ENCODE measurements at places on chromosomes 16 and 17.

- DNase-seq, result no peak
These were observed 89.6 kb downstream of the GPR139 start for GRCh38 chr16:19984135-19984534.

DNA sequence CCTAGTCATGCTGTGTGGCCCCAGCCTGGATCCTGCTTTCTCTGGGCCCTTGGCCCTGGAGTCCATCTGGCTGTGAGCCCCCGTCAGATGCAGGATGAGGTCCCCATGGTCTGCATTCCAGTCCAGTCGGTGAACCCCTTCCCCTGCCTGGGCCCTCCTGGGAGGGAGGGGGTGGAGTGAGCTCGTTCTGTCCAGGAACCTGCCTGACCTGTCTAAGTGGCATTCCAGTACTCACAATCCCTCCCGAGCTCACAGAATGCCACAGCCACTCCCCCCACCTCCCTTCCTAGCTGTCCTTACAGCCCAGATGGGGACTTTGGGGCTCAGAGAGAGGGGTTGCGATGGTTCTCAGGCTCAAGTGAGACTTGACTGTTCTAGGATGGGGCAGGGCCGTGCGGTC lies 15.5 kb downstream of the SPNS2 start:
- DNase-seq, result no peak

- no peak for DNase-seq
These were observed 10.3 kb downstream of the MINK1 start for GRCh38 chr17:4843321-4844000.

DNA sequence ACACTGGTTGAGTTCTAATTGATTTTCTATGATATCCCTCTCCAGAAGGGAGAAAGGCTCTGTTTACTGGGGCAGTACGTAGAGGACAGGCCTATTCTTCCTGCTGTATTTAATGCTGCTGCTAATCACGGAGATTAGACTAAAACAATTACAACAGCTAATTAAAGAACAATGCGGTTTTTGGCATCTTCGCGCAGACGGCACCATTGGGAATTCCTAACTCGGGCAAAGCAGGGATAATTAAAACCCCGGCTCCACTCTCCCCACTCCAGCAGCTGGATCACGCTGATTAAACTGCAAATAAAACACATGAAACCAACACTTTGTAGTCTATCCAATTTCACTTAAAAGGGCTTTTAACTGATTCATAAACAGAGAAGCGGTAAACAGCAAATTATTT lies 147.6 kb downstream of the XYLT1 start:
- no peak for DNase-seq

- no peak for DNase-seq
These were observed 7.7 kb upstream of the CEP295NL start for GRCh38 chr17:78910497-78911284.

DNA sequence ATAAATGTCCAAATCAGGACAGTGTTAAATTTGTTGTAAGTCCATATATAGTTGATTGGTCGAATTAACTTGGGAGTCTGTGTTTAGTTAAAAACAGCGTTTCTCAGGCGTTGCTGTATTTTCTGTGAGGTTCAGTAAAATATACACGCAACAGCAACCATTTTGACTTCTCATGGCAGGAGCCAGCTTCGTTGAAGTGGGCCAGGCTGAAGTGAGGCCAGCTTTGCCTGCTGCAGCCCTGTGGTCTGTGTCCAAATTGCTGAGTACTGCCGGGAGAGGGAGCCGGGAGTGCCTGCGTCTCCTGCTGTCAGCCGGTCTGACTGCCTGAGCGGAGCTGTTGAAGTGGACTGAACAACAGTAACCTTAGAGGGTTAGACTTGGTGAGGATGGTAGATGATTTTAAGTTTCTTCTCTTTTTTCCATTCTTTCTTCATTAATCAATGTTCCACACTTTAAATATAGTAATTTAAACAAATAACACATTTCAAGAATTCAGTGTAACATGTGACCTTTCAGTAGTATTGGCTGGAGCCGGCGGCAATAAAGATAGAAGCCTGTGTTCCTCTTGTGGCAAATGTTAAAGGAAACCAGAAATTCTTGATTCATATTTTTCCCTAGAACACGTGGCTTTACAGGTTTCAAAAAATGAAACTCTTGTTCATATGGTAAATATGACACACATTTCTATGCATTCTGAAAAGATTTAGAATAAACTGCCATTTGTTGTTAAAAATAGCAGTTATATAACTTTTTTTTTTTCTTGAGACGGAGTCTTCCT lies 37.0 kb upstream of the ZNF750 start:
- DNase-seq, result no peak

DNA sequence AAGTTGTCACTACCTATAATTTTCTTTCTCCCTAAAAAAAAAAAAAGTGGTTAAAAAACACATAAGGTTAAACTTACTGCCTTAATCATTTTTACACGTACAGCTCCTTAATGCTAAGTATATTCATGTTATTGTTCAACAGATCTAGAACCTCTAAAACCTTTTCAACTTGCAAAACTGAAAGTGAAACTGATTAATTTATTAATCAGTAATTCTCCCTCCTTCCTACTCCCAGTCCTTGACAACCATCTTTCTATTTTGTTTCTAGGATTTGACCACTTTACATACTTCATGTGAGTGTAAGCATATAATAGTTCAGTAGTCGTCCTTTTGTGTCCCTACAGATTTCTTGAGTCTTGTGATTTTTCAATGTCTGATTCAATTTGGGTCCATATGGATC lies 251.4 kb upstream of the KIF2B start:
- DNase-seq, result no peak

DNA sequence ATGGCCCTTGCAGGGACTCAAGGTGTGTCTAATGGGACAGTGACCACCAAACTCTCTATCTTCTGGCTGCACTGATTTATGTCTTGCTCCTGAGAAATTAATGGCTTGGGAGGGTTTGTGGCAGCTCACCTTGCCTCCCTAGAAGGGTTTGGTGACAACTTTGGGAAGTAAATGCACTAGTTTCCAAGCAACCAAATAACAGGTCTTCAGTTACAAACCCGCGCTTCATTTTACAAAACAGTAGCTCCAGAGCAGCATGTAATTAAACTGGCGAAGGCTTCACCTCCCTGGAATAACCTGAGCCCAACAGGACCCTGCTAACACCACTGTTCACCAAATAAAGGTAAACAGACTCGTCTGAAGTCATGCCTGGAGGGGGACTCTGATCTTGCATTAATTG lies 318.3 kb downstream of the SLC39A11 start:
- DNase-seq, result no peak

DNA sequence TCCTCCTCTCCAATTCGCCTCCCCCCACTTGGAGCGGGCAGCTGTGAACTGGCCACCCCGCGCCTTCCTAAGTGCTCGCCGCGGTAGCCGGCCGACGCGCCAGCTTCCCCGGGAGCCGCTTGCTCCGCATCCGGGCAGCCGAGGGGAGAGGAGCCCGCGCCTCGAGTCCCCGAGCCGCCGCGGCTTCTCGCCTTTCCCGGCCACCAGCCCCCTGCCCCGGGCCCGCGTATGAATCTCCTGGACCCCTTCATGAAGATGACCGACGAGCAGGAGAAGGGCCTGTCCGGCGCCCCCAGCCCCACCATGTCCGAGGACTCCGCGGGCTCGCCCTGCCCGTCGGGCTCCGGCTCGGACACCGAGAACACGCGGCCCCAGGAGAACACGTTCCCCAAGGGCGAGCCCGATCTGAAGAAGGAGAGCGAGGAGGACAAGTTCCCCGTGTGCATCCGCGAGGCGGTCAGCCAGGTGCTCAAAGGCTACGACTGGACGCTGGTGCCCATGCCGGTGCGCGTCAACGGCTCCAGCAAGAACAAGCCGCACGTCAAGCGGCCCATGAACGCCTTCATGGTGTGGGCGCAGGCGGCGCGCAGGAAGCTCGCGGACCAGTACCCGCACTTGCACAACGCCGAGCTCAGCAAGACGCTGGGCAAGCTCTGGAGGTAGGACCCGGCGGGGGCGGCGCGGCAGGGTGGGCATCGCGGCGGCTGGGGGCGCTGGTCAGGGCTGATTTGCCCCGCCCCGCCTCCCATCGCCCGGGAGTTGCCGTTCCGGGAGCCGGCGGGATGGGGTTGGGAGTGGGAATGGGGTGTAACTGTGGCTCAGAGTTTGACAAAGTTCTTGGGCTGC lies 567 bp downstream of the SOX9 start:
- DNase-seq, result no peak

GRCh38 chr17:15157051-15157450 lies 108.1 kb downstream of the PMP22 start:
- DNase-seq, result no peak

GRCh38 chr16:50183316-50183715 lies 30.2 kb downstream of the TENT4B start:
- no peak for DNase-seq

- no peak for DNase-seq
These were observed at the start of gene ROGDI for GRCh38 chr16:4801962-4802658. ROGDI (minus strand) TSS chr16:4802633; CDS start chr16:4802571, 62 bp downstream.

DNA sequence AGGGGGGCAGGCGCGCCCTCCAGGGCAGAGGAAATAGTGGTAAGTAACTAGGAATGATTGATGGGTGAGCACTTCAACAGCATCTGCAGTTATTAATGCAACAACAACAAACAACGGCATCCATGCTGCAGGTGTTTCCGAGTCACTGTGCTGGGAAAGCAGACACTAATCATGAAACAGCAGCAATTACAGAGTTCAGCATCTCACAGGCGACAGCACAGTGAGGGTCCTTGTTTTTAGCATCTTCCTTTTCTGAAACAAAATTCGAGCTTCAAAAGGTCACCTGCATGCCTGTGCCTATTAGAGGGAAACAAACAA lies 191.9 kb downstream of the SLC39A11 start:
- DNase-seq, result no peak

DNA sequence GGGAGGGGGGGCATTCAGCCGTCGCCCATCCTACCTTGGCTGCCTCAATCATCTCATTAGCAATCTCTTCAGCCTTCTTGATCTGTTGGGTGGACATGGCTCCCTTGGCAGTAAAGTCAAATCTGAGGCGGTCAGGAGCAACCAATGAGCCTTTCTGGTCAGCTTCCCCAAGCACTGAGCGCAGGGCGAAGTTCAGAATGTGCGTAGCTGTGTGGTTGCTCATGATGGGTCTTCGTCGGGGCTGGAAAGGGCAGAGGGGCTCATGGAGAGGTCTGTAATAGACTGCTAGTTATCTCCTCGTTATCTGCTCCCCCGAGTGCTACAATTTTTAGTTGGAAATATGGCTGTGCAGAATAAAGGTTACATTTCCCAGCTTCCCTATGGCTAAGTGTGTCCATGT lies 7.2 kb upstream of the EXOSC6 start:
- no peak for DNase-seq

DNA sequence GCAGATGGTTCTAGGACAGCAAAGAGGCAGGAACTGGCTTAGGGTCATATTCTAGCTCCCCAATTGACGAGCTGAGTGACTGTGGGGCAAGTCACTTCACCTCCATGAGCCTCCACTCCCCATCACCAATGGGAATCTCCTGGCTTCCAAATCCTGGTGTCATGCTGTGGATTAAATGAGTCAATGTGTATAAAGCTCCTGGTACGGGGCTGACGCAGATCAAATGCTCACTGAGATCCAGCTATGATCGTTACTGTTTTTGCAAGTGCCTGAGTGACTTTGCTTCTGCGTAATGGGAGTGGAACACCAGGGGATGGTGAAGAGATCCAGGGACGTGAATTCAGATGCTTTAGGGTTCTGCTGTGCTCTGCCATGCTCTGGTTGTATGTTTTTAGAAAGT lies 2.4 kb downstream of the SEC14L5 start:
- DNase-seq, result no peak

- DNase-seq, result peak; percentile 90
These were observed at the start of gene AATF for GRCh38 chr17:36948717-36949460. AATF (plus strand) TSS chr17:36948954; CDS start chr17:36949126, 172 bp downstream.

DNA sequence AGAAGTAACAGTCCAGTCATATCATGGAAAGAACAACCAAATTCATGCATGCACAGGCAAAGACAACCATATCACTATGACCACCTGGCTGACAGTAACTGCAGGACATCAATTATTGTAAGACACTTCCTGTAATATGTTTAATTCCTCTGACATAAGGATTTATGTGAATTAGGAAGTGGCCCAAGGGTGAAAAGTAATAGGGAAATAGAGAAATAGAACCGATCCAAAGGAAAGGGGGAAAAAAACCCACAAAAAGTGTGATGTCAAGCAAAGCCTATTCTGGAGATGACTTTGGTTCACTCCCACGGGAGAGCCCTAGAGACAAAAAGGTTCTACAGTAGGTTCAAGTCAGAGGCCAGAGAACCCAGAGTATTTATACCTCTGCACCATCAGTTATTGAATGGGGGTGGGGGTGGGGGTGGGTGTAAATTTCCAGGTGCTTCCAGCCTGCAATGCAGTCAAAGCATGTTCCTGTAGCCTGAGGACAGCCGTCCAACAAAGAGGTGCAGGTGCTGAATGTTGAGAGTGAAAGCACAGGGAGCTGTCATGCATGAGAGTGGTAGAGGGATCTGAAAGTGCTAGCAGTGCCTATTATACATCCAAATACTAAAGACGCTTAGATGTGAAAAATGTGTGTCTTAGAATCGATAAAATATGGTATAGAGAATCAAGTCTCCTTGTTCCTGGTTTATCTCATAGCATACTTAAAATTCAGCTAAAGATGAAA lies 95.6 kb upstream of the HLF start:
- no peak for DNase-seq

GRCh38 chr17:41658846-41659245 lies 29.8 kb upstream of the EIF1 start:
- no peak for DNase-seq

GRCh38 chr17:49640556-49640955 lies 37.3 kb downstream of the SPOP start:
- no peak for DNase-seq

DNA sequence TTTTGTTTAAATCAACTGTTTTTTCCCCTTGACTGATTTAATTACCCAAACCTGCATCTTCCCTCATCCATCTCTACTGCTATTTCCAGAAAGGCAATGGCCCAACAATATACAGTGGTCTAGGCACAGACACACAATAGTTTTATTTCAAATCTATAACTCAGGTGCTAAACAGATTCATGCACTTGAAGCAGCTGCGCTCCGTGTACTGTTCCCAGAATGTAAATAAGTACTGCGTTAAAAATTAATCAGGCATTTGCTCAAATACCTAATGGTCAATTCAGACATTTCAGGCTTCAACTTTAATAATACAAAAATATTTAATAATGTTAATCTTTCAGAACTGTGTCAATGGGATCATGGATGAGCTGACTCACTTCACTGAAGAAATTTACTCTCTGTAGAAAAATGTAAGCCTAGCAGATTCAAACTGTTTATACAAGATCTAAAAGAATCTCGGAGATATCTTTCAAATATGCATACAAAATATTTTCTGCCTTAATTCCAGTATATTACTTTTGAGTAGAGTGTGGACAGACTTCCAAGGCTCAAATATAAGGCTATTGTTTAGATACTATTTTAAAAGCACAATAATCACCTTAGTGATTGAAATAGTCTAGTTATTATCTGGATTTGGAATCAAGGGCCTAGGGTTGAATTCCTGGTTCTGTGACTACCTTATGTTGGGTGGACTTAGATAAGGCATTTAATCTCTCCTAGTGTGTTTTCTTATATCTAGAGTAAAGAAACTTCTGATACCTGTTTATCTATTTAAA lies 97.4 kb upstream of the PSMD7 start:
- no peak for DNase-seq

DNA sequence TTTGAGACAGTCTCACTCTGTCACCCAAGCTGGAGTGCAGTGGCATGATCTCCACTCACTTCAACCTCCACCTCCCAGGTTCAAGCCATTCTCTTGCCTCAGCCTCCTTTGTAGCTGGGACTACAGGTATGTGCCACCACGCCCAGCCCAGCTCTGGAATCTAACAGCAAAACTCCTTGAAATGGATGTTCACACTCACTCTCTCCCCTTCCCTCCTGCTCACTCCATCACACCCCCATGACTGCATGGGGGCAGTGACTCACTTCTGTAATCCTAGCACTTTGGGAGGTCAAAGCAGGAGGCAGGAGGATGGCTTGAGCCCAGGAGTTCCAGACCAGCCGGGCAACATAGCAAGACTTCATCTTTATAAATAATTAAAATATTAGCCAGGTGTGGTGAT lies 11.1 kb upstream of the TFAP4 start:
- no peak for DNase-seq
